ENCODE measurements at places on chromosomes 5 and 9. TPM values are rescaled to one million over a fixed set of nuclear protein-coding genes. Genes with fewer than 3 reads are reported as not detected.

DNA sequence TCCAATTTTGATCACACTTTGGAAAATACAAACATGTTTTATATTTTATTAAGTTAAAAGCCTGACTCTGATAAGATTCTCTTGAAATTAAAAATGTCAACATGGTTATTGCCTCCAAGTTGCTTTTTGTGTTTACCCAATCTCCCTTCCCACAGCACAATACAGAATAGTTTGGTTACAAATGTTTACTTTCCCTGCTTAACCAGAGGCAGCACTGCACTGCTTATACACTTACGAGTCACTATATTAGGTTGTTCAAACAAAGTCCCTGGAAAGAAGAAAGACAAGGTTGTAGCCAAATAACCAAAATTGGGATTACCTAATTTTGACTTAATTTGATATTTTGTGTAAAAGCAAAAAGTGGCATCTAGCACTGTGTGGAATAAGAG, 25.9 kb downstream of the SRFBP1 start:
- peaks cover 7% of the 10 kb centered on the region for H3K36me3 ChIP-seq
- DNase-seq = no peak
- peaks cover 6% of the 10 kb centered on the region for H3K4me1 ChIP-seq
- no peaks in the 10 kb centered on the region for H3K27me3 ChIP-seq

DNA sequence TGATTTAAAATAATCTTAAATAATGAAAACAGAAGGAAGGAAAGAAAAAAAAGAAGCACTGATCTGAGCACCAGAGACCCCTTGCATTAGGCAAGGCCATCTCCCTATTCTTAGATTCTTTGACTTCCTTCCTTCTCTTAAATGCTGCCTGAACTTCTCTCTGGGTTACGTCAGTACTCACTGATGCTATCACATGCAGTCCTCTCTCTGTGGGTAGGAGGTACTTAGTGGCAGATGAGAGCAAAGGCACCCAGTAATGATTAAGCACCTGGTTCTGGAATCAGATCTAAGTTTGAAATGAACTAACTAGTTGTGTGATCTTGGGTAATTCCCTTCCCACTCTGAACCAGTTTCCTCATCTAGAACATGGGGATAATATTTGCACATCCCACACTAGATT, 110.3 kb upstream of the TBC1D2 start:
- no peak overlapping the region for H3K4me3 ChIP-seq
- no peak for DNase-seq
- H3K4me1 ChIP-seq = no peaks in the 10 kb centered on the region
- no peak overlapping the region for H3K27ac ChIP-seq
- no peaks in the 10 kb centered on the region for H3K27me3 ChIP-seq

DNA sequence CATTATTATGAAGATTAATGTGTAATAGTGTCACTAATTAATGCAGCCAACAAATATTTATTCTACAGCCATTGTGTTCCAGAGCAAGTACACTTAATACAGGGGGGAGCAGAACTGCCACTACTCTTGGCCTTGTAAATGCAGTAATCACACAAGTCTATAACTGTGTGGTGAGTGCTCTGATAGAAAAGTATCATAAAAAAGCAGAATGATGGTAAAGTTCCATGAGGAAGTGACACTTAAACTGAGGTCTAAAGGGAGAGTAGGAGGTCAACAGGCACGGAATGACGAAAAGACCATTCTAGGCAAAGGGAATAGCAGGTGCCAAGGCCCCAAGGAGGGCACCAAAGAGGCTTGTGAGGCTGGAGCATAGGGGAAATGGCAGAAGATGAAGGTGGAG, 142.9 kb downstream of the OSTF1 start:
- peaks cover 3% of the 10 kb centered on the region for H3K36me3 ChIP-seq
- no peaks in the 10 kb centered on the region for H3K27me3 ChIP-seq
- H3K4me1 ChIP-seq = peaks cover 7% of the 10 kb centered on the region
- H3K4me3 ChIP-seq = no peak overlapping the region
- no peak for DNase-seq

SPINK6 gene
- total RNA-seq = not detected
